ENCODE measurements at places on chromosomes 3 and 15. TPM values are rescaled to one million over a fixed set of nuclear protein-coding genes. Genes with fewer than 3 reads are reported as not detected.

LRRC34 gene
- total RNA-seq = 1.6 TPM

ZNF774 gene
- 4.6 TPM for total RNA-seq

SHF gene
- 3.9 TPM for total RNA-seq

DNA sequence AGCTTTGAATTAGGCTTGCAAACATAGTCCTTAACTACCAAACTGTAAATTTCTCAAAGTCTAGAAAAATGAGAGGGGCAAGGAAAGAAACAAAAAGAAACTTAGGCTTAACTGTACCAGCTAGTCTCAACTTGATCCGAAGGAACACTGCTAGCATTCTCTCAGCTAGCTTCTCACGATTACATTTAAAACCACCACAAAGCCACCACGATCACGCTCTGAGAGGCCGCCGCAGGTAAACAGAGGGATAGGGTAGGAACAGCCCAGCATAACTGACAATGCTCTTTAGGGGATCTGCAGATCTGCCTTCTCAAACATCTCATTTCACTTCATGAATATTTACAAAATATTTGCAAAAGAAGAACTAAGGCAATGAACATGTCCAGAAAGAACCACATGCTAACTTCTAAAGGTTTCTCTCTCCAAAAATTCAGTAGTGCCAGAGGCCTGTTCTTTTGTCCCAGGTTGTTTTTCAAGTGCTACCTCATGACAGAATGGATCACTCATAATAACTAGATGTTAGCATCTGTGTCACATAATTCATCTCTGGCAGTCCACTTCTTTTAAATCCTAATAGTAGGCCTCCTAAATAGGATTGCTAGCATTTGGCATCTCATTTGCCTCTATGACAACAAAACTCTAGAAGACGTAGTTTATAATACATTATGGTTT is 18.9 kb downstream of the VGLL4 start:
- no peak for DNase-seq

- no peak for DNase-seq
Measured at GRCh38 chr15:91047545-91048199, 25.3 kb upstream of the VPS33B start.

DNA sequence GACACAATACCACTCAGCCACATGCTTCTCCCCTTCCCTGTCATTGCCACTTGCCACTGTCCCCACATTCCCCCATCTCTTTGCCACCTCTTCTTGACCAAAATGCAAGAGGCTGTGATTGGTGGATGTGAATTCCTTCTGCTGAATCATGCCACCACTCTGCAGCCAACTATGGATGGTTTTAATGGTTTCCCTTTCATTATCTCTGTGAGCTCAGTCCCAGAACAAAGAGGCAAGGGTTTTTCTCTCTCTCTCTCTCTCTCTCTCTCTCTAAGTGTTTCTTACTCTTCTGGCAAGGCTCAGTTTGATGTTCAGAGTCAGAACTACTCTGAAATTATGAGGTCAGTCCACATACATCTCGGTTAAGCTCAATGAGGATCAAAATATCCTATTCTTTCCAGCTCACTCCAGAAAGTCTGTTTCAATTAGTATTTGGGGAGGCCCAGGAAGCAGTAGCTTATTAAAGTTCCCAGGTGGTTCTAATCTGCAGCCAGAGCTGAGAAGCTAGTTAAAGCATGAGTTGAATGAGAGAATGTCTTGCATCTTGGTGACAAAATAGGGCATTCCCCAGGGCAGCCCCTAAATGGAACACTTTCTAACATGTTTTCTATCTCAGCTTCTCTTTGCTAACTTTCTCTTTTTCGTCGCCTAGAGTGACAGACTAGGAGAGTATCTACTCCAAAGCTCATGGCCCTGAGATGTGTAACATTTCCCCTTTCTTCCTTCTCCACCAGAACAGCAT is 8.5 kb upstream of the ILDR1 start:
- DNase-seq = no peak

DNA sequence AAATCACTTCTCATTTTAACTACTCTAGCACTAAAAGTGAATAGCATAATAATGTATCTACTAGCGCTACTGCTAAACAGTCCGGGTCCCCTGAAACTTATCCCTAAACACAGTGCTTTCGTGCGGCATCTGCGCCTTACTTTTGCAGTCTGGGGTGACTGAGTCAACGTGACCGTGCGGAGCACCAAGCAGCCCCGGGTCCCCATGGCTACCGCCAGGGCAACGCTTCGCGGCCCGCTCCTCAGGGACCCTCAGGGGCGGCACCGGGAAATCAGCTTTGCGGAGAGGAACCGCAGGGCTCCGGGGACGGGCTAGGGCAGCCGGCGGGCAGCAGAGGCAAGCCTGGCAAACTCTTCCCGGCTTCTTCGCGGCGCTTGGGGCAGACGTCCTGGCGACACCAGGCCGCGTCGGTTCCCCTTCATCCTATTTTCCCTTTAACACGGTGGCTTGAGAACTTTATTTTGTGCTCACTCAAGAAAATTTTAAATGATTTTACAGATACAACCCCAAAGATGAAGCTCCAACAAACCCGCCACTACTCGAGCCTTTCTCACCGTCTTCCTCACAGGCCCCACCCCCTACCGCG is 757 bp upstream of the DIPK2A start:
- DNase-seq = peak; percentile 79

Measured in Right ventricle myocardium inferior (tissue), 1 donor.